ENCODE measurements at places on chromosomes 1 and 21.
A peak's percentile ranks its signal among the peaks of the same experiment; 100 is the strongest.

DNA sequence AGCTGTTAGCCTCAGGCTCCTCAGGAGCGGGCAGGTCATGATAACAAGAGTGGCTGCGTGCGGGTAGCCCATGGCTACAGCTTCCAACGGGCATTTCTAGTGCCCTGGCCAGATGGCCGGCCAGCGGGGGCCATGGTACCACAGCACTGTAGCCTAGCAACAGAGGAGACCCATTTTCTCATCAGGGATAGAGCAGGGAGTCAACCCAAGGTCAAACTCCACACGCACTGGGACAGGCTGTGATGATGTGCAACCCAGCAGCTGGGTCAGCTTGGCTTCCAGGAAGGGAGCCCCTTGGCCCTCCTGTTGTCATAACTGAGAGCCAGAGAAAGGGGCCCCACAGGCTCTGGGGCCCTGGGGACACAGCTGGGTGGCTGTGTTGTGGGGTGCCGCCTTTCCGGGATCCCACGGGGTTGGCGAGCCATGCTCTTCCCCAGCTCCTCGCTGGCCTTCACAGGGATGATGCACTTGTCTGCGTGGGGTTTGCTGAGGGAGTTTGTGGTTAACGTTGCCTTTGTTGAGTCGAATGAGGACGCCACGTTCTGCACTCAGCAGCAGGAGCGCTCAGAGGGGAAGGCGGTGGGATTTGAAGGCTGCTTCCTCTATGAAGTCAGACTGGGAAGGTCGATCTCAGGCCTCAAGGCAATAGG lies 46.3 kb downstream of the COL18A1 start:
- DNase-seq, result no peak

DNA sequence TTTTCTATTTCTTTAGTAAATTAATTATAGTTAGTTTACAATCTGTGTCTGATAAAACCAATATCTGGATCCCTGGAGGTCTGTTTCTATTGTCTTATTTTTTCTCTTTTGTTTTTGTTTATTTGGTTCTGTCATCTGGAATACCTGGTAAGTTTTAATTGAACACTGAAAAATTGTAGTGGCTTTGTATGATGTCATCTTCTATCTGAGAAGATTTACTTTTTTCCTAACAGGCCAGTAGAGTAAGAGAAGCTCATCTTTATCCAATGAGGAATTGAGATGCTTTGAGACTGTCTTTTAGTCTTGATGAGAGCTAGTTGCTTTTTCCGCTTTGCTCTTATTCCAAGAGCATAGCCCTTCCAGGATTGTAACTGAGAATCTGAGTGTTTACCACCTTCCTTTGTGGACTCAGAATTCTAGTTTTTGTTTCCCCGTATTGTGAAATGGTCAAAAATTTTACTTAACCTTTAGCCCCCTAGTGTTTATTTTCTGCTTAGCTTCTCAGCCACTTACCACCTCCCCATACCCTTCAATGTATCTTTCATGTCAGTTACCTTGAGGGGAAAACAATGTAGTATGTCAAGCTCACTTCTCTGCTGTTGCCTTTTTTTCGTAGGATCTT lies 25.0 kb downstream of the PTGFRN start:
- DNase-seq, result no peak

DNA sequence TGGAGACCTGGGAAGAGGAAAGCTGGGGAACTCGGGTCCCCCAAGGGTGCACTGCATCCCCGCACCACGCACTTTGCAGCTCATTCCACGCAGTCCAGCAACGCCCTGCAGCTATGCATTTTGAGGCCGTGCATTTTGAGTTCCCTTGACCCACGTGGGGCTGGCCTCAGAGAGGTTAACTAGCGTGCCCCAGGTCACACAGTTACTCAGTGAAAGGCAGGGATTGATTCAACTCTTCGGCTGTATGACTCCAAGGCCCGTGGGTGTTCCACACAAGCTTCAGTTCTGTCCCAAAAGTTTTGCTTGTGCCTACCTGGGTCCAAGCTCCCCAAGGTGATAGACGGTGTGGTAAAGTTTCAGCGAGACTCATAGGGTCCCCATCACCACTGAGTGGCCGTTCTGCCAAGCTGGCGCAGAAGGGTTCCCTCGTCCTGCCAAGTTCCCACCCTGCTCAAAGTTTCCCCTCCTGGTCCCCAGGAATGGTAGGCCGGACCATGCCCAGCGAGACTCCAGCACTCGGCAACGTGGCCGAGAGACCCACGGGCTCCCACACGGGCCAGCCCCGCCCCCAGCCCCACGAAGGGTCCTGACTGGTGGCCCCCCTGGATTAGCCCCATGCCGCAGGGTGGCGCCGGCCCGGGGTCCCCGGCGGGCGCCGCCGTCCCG lies 611 bp downstream of the HSPG2 start:
- DNase-seq, result no peak

DNA sequence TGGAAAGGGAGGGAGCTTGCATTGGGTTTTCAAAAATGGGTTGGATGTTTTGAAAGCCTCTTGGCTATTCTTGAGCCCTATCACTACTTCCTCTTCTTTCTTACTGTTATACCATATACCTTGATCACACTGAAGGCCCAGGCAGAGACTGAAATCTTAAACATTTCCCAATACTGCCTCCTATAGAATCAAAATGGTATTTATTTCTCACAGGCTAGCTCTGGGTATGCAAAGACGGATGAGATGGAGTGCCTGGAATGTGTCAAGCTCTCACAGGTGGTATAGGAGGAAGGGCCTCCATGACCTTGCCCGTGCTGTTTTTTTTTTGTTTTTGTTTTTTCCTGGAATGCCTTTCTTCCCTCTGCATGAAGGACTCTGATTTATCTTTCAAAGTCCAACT lies 268.4 kb upstream of the USP24 start:
- DNase-seq, result no peak

- DNase-seq, result peak; percentile 44
These were observed 27.7 kb upstream of the MAGOH start for GRCh38 chr1:53266038-53266437.

DNA sequence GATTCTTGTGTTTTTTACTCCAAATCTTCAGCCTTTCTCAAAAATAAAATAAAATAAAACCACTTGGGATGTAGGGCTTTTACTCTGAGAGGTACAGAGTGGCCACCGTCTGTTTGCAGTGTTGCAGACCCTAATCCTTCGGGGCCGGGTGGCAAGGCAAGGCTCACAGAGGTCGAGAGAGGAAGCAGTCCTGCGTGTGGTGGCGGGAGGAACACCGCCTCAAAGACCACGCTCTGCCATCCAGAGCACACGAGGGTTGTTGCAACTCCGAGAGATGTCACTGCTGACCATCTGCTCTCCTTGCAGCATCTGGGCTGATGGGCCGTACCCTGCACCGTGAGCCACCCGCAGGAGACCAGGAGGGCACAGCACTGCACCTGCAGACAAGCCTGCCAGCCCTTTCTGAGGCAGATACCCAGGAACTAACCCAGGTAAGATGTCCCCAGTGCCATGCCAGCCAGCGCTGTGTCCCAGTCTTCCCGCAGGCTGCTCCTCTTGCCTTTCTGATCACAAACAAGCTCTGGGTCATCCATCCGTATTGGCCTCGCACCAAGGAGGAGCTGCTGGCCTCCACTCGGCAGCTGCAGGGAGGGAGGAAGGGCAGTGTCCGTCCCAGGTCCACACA lies 31.5 kb downstream of the SNAP47 start:
- no peak for DNase-seq

GRCh38 chr1:151616505-151616849 lies 4.6 kb downstream of the SNX27 start:
- peak; percentile 42 for DNase-seq

DNA sequence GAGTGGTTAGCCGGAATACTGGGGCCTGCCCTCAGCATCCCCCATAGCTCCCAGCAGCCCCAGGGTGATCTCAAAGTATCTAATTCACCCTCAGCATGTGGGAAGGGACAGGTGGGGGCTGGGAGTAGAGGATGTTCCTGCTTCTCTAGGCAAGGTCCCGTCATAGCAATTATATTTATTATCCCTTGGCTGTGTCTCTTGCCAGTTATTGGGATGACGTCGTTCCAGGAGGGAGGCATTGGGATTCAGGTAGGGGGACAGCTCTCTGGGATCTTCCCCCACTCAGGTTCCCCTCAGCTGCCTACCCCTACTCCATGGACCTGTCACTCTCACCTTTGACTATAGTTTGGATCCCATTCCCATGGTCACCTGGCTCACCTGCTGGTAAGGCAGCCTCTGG lies 11.9 kb upstream of the PEAR1 start:
- DNase-seq, result no peak

Measured in RWPE1 (cell line).